ENCODE measurements at places on chromosomes 3 and 15.

DNA sequence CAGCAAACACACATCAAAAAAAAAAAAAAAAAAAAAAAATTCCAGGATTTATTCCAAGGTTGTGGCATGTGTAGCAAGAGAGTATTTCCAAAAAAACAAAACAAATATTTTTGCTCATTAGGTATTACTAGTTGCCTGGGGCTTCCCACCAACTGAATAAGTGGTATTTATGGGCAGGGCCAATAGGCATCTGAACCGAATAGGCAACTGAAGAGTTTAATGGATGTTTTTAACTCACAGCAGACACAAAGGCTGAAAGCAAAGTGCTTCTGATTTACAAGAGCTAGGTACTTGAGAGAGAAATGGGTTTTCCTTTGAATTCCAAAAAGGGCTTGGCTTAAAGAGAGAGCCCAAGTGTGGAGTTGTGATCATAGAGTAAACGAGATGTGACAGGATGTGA, 21.4 kb downstream of the EIF4E3 start:
- DNase-seq, result no peak

GRCh38 chr3:57555306-57555705, 768 bp upstream of the PDE12 start:
- DNase-seq, result no peak

GRCh38 chr3:28726840-28727239, 378.2 kb upstream of the AZI2 start:
- DNase-seq, result peak; percentile 22

DNA sequence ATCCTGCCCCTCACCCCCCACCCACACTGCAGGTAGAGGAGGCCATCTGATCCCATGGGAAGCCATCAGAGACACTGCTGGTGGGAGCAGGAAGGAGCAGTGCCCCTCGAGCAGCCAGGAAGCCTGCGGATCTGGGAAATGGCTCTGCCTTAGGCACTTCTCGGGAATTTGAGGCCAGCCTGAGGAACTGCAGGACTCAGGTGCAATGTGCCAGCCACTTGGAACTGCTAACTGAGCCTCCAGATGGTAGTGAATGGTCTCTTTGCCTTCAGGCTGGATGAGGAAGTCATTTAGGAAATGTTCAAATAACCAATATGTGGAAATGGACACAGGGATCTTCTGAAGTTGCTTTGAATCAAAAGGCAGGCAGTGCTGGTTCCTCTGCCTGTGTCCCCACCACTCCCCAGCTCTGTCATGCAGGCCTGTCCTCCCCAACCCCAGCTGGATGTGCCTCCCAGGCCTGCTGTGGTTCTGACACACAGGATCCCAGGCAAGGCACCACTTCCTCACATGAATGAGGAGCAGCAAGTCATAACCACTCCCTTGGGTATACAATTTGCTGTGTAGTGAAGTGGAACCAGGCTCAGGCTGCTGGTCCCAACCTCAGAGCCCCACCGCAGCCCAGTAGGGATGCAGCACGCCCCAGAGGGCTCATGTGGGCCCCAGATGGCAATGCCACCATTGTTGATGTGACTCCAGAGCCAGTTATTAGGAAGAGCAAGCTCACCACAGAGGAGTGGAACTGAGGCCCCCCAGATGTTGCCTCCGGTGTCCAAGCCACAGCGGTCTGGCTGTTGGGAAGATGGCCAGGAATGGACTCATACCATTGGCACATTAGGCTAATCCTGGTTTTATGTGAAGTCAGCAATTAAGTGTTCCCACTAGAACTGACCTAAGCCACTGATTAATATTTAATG, 46.5 kb upstream of the LIMD1 start:
- no peak for DNase-seq

DNA sequence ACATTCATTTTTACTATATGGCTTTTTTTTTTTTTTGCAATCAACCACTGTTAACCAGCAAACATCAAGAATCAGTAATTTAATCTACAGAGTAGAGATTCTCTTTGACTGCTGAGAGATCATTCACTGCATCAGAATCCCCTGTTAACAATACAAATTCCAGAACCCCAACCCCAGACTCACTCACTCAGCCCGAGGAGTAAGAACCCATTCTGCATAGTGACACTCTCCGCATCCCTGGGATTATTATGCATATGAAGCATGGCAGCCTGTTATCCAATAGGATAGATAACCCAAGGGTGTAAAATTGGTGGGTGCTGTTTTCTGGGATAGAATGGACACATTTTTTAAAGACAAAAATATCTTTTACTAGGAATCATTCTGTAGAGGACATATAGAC, 76.3 kb upstream of the CCDC39 start:
- no peak for DNase-seq

- no peak for DNase-seq
Measured at GRCh38 chr3:113712129-113712528, 15.7 kb upstream of the USF3 start.

DNA sequence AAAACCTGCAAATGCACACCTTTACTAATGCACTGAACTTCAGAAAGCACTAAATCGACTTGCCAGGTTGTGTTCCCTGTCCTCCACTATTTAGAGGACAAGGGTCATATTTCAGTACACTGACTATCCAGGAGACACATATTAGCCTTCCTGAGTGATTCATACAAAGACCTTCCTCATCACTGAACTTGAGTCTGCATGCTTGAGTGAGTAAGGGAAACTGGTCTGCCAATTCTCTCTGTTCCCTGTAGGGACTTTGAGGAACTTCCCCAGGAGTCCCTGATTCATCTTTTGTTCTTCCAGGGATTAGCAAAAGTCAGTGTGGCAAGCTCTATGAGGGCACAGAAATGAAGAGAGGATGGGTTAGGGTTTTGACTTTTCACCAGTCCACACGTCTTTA, 565.9 kb downstream of the PDCD6IP start:
- no peak for DNase-seq

GRCh38 chr3:26245236-26245635, 377.3 kb upstream of the LRRC3B start:
- DNase-seq, result no peak

DNA sequence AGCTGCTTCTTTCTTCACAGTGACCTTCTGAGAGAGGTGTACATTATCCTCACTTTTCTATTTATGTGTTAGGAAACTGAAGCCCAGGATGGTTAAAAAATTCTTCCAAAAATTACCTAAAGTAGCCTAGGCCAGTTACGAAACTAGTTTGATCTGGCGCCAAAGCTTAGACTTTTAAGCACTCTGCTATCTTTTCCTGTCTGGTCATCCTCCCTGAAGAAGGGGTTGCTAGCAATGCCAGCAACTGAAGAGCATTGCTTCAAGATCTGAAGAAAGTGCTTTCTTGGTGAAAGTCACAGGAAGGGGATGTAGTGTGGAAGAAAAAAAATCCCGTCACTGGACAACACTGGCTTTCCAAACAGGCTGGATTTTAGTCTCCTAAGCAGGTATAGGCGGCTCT, 618.8 kb upstream of the GRM7 start:
- no peak for DNase-seq

GRCh38 chr15:90039996-90040395, 38.9 kb downstream of the ZNF710 start:
- no peak for DNase-seq

DNA sequence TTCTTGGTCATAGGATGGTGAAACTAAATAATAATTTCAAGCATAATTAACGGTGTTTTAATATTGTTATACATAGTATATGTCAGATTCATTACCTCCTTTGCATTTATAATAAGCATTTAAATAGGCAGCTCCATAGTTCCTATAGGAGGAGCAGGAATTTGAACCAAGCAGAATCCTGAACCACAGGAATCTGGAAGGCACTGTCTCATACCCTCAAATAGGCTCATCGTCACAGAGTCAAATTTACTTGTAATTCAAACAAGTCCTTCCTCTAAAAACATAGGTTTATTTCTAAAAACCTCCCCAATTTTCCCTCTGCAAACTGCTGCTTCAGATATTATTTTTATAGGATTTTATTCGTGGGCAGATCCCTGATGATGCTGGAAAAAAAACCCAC, 376.3 kb upstream of the ARHGEF26 start:
- no peak for DNase-seq

GRCh38 chr15:69808756-69809155, 289.0 kb downstream of the TLE3 start:
- DNase-seq, result no peak

DNA sequence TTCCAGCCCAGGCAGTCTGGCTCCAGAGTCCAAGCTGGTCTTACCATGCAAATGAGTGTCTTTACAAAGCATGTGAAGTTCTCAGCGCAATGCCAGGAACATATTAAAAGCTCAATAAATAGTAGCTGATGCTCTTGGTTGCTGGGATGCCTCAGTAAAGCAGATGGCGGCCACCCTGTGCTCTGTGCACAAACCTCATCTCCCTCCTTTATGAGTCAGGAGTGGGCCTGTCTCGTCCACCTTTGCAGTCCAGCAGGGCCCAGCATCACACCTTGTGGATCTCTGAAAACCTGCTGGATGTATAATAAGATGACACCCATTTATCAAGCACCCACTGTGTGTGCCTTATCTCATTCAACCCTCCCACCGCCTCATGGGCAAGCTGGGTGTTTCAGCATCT, 42.7 kb downstream of the FAM174B start:
- no peak for DNase-seq

GRCh38 chr3:59256230-59256629, 206.4 kb upstream of the CFAP20DC start:
- DNase-seq, result no peak

GRCh38 chr15:73125219-73125618, 73.0 kb downstream of the NEO1 start:
- DNase-seq, result no peak

DNA sequence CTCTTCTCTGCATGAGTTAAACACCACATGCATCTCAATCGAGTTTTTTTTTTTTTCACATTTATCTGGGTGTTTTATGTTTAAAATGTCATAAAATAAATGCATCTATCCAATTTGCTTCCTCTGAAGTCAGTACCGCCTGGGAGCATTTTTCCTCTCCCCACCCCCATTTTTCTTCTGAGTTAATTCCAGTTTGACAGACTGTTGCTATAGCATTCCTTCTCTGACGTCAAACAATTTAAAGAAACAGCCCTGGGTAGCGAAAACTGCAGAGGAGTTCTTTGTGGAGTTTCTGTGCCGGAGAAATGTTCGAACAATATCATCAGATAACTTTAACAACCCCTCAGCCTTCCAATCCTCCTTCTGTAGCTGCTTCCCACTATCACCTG, 900 bp upstream of the GNB4 start:
- no peak for DNase-seq

DNA sequence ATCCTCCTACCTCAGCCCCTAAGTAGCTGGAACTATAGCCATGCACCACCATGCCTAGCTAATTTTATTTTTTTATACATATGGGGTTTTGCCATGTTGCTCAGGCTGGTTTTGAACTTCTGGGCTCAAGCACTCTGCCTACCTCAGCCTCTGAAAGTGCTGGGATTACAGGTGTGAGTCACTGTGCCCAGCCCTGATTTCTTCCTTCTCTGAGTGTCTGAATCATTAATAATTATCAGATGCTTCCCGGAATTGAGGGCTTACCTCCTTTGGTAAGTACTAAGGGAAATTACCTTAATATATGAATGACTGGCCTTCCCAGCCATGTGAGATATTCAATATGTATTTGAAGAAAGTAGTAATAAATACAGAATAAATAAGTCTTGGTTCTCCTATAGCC, 7.2 kb downstream of the CLPX start:
- no peak for DNase-seq

GRCh38 chr3:23325466-23326065, 122.4 kb downstream of the UBE2E2 start:
- DNase-seq, result no peak

GRCh38 chr15:26972636-26973035, 1.7 kb downstream of the GABRG3 start:
- no peak for DNase-seq

DNA sequence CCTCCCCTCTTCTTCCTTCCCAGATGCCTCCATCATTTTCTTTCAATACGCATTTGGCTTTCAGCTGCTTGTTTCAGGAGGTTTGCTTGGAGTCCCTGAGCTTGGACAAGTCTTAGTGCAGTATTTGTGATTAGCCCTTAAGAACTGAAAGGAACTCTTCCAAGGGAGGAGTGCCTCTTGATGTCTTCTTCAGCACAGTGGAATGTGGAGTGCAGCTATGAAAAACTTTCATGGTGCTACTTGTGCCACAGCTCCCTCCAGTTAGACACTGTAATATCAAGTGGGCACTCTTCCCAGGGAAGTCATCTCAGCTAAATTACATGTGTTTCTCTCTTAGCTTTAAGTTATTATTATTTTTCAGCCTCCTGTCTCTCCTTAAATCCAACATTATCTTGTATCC, 173.1 kb downstream of the NECTIN3 start:
- no peak for DNase-seq

DNA sequence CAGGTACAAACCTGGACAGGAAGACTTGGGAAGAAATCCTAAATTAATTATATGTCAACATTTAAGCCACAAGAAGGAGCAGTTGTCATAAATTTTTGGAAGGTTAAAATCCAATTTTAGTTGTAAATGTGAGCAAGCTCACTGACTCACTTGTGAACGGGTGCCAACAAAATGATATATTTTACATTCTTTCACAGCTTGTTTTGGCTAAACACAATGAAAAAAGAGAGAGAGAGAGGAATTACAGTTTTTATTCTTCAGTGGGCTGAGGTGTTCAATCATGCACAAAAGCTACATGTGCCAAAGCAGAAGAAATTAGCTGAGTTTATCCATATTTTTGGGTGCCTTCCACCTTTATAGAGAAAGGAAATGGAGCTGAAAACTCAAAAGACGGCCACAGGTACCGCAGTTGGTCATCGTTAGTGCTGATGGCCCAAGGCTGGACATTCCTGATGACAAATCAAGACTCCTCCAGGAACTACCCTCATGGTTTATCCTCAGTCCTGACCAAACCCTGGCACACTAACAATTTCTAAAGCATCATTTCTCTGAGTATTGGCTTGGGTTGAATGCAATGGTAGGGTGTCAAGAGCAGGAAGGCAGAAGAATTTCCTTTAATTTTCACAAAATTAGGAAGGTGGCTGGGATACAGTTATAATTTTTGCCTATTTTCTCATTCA, 37.6 kb upstream of the WNT5A start:
- no peak for DNase-seq

GRCh38 chr15:31269816-31270575, 56.6 kb upstream of the KLF13 start:
- no peak for DNase-seq

DNA sequence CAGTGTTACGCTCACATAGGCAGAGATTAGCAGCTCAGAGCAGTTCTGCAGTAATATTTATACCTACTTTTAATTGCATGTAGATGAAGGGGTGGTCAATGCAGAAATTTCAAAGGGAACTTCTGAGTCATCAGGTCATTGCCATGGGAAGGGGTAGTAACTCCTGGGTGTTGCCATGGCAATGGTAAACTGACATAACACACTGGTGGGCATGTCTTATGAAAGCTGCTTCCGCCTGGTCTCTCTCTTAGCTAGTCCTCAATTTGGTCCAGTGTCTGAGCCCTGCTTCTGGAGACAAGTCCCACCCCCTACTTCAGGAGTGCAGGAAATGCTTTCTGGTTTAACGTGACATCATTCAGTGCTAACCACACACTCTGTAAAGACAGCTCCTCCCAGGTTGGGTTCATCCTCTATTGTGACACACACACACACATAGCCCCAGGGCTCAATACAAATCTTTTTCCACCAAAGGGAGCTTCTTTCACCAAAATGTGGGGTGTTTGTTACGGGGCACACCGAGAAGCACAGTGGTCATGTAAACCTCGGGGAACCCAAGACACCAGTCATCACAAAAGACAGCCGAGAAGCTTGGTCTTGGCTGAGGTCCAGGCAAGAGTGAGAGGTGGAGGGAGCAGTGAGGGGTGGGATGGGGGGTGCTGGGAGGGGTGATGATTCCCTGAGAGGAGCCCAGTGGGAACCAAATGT, 74.5 kb downstream of the TLE3 start:
- no peak for DNase-seq

- DNase-seq, result no peak
Measured at GRCh38 chr15:48221885-48222284, 15.8 kb downstream of the SLC12A1 start.

GRCh38 chr3:59442046-59442445, 392.2 kb upstream of the CFAP20DC start:
- no peak for DNase-seq

Measured in D721Med (cell line).